Stimulated activated CD4-positive, alpha-beta T cell treated with anti-CD3 and anti-CD28 coated beads, TNF-alpha, amount 100 ng/mL, for 4 hours (primary cell): ENCODE measurements at places on chromosomes 12 and 14.

DNA sequence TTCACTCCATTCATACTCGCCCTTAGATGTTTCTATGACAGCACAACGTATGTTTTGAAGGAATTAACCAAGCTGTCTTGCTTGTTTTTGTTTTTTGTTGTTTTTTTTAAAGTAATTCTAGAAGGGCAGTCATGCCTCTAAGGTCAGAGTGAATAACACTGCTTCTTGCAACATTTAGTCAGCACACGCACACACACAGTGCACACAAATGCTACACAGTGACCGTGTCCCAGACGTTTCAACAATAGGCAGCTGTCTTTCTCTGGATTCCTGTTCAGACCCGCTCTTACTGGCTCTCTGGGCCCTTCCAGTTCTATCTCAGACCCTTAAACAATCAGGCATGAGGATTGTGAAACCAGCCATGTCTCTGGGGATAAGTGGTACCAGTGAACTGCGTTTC lies 351.0 kb upstream of the FKBP4 start:
- no peak for DNase-seq

- DNase-seq: no peak
Measured at GRCh38 chr12:73656375-73656774, 881.3 kb upstream of the ATXN7L3B start.

GRCh38 chr14:96816281-96816680 lies 19.1 kb downstream of the VRK1 start:
- no peak for DNase-seq

- DNase-seq: no peak
Measured at GRCh38 chr12:56385873-56386272, 23.2 kb upstream of the APOF start.

DNA sequence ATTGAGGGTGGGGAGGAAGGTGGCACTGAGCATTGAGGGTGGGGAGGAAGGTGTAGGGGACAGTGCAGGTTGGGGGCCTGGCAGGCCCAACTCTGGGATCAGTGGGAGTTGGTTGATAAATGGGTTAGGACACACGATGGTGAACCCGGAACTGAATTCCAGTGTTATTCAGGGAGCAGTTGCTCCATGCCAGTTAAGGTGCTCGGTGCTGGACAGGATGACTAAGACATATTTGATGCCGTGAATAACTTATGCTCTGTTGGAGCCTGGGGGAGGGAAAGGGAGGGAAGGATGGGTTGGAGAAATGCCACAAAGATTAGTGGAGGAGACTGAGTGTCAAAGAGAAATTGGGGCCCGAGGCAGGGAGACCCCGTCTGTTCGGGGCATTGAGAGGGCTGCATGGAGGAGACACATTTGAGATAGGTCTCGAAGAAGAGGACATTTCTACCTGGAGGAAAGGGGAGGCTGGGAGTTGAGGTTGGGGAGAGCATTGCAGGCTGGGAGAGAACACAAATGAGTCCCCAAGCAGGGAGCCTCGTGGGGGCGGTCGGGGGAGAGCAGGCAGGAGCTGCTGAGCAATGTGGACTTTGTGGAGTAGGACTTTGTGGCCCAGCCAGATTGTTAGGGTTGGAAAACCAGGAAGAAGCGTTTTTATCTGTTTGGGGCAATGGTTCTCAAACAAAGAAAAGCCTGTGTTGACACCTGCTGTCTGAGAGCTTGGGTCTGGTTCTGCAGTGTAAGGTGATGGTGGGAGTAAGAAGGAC lies 65.3 kb downstream of the IQSEC3 start:
- DNase-seq: no peak

DNA sequence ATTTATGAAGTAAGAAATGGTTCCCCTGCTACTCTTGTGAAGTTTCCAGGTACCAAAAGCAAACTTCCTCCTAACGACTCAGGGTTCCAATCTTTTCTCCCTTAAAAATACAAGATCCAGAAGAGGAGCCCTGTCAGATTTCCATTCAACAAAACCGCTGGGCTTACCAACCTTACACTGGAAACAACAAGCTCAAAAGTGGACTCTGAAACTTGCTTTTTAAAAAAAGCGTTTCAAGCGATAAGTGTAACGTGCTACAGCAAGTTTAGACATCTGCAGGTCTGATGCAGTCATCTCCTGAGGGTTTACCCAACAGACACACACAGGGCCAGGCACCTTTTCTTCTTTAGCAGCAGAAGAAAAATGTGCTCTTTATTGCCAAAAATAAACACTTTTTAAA lies 6.9 kb upstream of the CREBL2 start:
- no peak for DNase-seq
